T-cell (primary cell): ENCODE measurements at places on chromosomes 12 and 14. TPM values are rescaled to one million over a fixed set of nuclear protein-coding genes. Genes with fewer than 3 reads are reported as not detected.

Gene TM9SF1
- total RNA-seq = 19.0 TPM

DNA sequence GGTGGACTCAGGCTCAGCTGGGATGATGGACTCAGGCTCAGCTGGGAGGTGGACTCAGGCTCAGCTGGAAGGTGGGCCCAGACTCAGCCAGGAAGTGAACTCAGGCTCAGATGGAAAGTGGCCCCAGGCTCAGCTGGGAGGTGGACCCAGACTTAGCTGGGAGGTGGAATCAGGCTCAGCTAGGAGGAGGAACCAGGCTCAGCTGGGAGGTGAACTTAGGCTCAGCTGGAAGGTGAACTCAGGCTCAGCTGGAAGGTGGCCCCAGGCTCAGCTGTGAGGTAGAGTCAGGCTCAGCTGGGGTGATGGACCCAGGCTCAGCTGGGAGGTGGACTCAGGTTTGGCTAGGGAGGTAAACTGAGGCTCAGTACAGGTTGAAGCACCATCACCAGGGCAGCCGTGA lies 21.8 kb upstream of the C14orf180 start:
- DNase-seq = no peak

Gene AHNAK2
- 0.20 TPM for total RNA-seq

Gene ARHGAP9
- total RNA-seq = 243 TPM

Gene FITM1
- total RNA-seq = 3.4 TPM

DNA sequence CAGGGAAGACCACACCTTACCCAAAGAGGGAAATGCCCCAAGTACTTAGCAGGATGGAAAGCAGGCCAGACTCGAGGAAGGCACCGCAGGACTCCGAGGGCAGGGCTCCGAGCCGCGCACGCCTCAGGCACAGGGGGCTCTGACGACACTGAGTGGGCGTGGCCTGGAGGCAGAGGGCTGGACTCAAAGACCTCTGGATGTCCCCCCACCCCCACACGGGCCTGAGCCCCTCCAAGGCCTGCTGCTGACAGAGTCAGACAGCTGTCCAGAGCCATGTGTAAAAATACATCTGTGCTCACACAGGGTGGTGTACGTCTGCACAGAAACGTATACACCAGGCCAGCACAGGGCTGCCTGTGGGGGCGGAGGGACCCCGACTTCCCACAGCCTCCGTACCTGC lies 1.4 kb downstream of the AKT1 start:
- no peak for DNase-seq

DNA sequence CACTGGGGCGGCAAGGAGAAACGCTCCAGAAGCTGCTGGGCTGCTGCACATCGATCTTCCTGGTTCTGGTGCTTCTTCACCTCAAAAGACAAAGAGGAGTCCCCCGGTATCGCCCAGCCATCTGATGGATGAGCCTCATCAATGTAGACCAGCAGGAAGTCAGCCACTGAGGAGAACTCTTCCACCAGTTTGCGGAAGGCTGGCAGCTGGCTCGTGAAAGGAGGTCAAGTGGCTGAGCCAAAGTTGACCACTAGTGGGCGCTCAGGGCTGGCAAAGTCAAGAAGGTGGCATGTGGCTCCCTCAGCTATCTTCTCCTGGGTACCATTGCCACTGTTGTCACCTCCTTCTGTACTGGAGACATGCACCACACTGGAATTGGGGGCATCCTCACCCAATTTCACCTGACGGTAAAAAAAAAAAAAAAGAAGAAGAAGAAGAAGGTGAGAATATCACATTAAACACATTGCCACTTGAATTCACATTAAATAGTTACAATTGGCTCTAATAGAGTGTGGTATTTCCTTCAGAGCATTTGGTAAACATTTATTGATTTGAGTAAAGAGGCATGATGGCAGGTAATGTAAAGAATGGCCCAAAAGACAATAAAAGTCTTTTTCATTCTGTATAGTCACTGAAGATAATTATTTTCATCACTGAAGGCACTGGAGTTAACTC lies 8.3 kb downstream of the DIO2 start:
- DNase-seq = no peak

DNA sequence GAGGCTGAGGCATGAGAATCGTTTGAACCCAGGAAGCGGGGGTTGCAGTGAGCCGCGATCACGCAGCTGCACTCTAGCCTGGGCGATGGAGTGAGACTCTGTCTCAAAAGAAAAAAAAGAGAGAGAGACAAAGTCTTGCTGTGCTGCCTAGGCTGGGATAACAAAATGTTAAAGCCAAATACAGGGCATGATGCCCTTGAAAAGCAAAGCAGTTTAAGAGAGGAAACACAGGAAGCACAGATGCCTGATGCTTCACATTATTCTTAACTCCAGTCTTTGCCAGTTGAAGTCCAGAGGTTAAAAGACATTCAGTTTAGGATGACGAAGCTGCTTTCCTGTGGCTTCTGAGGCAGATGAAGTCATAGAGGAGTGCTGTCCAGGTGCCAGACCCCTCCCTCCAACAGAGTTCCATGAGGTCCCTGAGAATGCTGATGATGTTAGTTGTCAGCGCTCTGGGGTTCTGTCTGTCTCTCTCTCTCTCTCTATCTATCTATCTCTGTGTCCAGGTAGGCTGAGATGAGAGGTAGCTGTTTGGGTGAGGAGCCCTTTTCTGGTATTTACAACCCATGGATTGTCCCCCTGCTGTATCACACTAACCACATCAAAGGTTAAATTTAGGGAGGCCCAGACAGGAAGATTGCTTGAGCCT lies 4.9 kb upstream of the MRPL52 start:
- no peak for DNase-seq

Gene PROX2
- not detected for total RNA-seq

Gene DEPDC4
- total RNA-seq = 0.66 TPM

DNA sequence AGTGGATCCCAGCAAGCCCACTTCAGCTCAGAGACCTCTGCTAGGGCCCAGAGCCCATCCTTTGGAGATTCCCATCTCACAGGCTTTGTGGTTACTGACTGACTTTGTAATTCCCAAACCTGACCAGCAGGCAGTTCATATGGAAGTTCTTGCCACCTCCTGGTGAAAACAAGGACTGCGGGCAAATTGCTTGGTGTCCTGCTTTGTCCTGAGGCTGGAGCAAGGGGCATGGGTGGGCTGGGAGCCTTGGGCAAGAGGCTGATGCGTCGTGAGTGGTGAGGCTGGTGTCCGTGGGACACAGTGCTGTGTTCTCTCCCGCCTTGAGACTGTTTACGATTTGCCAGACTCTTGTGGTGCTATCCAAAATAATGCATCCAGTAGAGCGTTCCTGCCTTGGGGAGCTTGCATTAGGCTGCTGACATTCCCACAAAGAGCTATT lies 91.0 kb downstream of the LRRC74A start:
- DNase-seq = no peak

Gene BIN2
- 196 TPM for total RNA-seq

GRCh38 chr12:101697197-101697929 lies at the start of gene CHPT1:
CHPT1 (plus strand) TSS chr12:101697640; CDS start chr12:101697862, 222 bp downstream.
- peak; percentile 57 for DNase-seq

DNA sequence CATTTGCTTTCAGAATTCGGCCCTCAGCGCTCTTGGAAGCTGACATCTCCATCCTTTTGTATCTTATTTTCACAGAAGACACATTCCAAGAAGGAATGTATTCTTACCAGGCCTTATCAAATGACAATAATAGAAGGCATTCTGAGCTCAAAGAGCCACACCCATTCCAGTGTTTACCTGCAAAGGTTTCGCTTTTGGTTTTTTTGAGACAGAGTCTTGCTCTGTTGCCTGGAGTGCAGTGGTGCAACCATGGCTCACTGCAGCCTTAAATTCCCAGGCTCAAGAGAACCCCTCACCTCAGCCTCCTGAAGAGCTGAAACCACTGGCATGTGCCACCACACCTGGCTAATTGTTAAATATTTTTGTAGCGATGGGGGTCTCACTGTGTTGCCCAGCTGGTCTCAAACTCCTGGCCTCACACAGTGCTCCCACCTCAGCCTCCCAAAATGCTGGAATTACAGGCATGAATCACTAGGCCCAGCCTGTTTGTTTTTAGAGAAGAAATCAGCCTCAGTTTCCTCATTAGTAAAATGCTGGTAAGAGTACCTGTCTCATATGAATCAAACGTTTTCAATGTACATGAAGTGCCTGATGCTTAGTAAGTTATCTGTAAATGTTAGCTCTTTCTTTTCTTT lies 69.2 kb downstream of the SLC6A12 start:
- no peak for DNase-seq

DNA sequence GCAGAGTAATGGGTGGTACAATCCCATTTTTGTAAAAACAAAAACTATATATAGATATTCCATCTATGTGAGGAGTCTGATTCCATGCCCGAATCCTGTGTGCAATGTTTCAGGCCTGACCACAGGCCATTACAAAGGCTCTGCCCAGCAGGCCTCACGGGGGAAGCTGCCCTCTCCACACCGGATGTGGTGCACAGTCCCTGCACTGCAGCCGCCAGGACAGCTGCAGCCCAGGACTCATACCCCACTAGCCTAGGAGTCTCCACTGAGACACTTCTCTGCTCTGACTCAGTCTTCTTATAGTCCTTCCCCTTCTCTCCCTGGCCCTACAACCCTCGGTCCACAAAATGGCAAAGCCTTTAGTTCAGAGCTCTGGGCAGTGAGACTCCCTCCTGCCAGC lies 190.4 kb downstream of the PPM1H start:
- peak; percentile 8 for DNase-seq

DNA sequence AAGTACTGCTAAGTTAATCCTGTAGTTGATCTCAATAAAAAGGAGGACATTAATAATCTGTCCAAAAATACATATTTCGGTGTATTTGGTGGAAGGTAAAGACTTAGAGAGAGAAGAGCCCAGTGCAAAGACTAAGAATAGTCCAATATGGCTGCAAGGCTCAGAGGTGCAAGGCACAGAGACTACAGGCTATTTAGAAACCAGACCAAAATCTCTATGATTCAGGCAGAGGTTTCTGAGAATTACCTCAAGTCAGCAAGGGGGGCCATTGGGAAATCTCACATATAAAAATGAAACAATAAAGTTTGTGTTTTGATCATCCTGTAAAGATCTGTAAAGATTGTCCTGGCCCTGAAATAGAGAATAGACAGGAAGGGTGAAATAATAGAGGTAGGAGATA lies 1173.0 kb downstream of the VRK1 start:
- DNase-seq = no peak

Gene IGFBP6
- total RNA-seq = 0.67 TPM

DNA sequence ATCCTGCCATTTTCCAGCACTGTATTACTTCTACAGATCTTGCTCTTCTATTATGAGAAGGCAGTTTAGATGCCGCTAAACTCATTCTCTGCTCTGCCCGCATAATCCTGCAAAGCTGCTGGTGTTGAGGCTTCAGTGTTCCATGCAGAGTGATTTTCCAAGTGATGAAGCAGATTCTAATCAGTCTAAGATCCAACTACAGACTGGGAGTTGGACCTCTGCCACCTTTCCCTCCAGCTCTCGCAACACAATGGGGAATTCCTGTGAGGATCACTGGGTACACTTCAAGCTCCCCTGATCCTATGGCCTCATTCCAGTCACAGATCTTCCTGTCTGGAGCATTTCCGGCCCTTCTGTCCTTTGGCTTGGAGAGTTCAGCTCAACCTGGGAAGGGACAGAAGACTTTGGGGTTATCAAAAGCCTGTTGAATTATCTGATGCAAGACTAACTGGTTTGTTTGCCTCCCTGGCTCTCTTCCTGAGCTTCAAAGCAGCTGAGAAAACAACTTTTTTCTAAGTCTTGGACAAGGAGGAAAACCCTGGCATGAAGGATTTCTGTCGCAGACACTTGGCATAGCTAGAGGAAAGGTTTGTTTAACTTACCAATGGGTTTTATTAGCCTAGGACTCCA lies 333.9 kb downstream of the ZFP36L1 start:
- no peak for DNase-seq

GRCh38 chr14:101289911-101290310 lies 271.4 kb upstream of the DIO3 start:
- no peak for DNase-seq

GRCh38 chr12:62763861-62764645 lies 170.9 kb downstream of the PPM1H start:
- no peak for DNase-seq

GRCh38 chr12:46663318-46663717 lies 162.5 kb downstream of the SLC38A4 start:
- DNase-seq = no peak
